ENCODE measurements at places on chromosomes 1 and 21.
A peak's percentile ranks its signal among the peaks of the same experiment; 100 is the strongest.

- DNase-seq: no peak
Measured at GRCh38 chr1:18440385-18441226, 40.1 kb upstream of the KLHDC7A start.

DNA sequence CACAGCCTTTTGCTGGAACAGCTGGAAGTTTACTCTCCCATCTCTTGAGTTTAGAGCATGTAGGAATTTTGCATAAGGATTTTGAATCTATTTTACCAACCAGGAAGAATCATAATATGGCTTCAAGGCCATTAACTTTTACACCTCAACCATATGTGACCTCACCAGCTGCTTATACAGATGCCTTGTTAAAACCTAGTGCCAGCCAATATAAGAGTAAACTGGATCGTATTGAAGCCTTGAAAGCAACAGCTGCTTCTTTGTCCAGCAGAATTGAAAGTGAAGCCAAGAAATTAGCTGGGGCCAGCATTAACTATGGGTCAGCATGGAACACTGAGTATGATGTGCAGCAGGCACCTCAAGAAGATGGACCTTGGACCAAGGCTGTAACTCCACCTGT lies 65.4 kb downstream of the CEP350 start:
- no peak for DNase-seq

- no peak for DNase-seq
Measured at GRCh38 chr21:40294345-40294744, 427.1 kb downstream of the PCP4 start.

DNA sequence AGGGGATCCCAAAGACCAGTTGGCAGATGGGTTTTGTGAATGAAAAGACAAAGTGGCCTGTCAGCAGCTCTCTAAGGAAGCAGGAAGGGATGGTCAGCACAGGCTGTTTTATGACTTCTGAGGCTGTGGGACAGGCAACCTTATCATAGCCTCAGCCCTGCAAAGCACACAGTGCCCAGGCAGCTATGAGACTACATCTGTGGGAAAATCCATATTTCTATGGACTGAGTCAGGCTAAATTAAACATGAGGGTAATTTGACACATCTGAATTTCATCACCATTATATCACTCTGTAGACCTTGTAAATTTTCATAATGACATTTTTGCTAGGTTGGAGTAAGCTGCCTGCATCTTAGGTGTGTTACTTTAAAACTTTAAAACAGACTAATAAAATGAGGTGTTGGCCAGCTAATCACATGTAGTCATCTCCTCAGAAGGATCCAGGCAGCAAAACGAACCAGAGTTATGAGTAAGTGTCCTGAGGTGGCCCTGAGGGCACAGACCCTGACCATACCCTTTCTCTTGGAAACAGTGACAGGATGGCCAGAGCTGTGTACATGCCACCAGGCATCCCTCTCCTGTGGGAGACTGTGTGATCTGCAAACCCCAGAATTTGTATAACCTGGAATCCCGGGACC lies 14.6 kb downstream of the NGF start:
- DNase-seq: no peak

GRCh38 chr1:234065794-234066447 lies 161.4 kb downstream of the SLC35F3 start:
- DNase-seq: peak; percentile 77

GRCh38 chr1:89941110-89941766 lies 53.7 kb upstream of the ZNF326 start:
- no peak for DNase-seq

- no peak for DNase-seq
Measured at GRCh38 chr1:94383966-94384408, 34.2 kb upstream of the ABCD3 start.

DNA sequence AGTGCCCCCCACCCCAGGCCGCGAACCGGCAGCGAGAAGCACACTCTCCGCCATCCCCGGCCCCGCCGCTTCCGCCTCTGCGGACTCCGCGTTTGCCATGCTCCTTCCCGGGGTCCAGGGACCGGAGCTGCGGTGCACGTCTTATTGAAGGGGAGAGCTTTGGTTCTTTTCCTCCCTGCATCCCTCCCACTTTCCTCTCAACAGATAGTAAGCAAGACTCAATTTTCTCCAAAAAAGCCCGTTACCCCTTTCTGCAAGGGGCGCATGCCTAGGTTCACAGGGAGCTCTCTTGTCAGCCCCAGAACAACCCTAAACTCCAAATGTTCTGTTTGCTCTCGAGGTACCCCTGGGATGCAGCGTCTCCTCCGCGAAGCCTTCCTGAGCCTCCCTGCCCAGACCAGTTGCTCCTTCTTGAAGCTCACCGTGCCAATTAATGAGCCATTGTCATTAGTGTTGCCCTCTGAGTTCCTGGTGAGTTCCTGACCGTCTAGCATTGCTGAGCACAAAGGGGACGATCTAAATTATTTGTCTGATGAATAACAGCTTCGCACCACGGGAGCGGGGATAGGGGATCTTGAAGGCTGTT lies 8.1 kb downstream of the FOXD3 start:
- DNase-seq: no peak

GRCh38 chr1:7652061-7652460 lies 119.0 kb upstream of the VAMP3 start:
- DNase-seq: no peak

GRCh38 chr1:106836708-106837107 lies 219.8 kb upstream of the PRMT6 start:
- DNase-seq: no peak

GRCh38 chr21:35922618-35923017 lies 137.7 kb downstream of the SETD4 start:
- DNase-seq: no peak

- no peak for DNase-seq
Measured at GRCh38 chr1:94872771-94873495, 52.8 kb downstream of the SLC44A3 start.

DNA sequence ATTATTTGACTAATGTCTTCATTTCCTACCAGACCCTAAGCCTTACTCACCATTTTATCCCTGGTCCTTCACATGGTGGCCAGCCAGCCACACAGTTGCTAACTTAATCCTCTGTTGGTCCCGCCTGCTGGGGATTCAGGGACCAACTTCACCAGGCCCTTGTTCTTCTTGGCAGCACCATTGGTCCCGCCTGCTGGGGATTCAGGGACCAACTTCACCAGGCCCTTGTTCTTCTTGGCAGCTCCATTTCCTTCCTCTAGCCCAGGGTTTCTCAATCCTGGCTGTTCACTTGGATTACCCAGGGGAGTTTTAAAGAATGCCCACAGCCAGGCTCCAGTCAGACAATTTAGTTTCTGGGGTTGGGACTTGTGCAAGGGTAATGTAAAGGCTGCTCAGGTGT lies 233.1 kb upstream of the CSF3R start:
- no peak for DNase-seq

DNA sequence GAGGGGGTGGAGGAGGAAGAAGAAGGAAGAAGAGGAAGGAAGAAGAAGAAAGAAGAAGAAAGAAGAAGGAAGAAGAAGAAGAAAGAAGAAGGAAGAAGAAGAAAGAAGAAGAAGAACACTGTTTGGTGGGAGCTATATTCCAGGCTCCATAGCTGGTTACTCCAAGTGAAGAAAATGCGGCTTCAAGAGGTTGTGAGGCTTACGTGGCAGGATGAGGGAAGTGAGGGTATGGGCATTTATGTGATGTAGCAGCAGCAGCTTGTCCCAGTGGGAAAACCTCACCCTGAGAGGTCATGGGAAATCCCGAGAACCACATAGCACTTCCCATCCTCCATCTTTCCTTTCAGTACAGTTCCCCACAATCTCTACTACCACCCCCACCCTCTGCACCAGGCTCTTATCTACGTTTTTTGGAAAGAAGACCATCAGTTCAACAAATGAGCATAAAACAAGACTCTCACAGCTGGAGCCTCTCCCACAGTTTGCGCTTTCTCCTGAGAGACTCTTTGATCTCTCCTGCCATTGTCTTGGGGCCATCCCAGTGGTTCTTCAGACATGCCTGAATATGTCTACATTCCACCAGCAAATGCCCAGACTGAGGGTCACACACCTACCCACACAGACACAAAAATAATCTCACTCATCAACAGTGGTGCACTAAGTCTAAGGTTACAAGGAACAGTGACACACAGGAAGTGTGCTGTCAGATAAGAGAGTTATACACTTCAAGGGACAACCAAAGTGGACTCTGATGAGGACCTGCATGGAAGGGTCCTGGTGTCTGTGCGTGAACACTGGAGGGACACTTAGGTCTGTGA lies 77.9 kb upstream of the KCNJ15 start:
- no peak for DNase-seq

Measured in A673 (cell line).